Activated CD4-positive, alpha-beta T cell treated with anti-CD3 and anti-CD28 coated beads, Interleukin-2, amount 50 U/mL, for 48 hours (primary cell): ENCODE measurements at places on chromosomes 13 and 19.

DNA sequence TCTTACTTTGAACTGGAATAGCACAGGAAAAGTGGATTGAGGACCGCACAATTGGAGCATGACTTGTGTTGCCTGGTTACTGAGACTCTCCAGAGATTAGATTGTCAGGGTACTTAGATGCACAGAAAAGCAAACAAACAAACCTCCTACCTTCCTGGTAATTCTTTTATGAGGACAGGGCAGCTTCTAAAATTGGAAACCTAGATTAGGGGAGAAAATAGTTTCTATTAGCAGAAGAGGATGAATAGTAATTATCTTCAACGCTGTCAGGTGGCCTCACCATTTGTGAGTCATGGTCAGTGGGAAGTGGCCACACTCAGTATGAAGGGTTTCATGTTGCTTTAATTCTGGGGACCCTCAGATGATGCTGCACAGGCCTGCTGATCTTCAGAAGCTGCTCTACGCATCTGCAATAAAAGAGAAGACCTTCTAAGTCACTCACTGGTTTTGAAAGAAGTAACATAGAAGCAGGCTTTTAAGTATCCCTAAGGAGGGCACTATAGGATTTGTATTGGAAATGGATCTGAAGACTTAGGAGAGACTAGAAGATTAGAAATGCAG lies 106.8 kb downstream of the LACC1 start:
- DNase-seq: no peak

DNA sequence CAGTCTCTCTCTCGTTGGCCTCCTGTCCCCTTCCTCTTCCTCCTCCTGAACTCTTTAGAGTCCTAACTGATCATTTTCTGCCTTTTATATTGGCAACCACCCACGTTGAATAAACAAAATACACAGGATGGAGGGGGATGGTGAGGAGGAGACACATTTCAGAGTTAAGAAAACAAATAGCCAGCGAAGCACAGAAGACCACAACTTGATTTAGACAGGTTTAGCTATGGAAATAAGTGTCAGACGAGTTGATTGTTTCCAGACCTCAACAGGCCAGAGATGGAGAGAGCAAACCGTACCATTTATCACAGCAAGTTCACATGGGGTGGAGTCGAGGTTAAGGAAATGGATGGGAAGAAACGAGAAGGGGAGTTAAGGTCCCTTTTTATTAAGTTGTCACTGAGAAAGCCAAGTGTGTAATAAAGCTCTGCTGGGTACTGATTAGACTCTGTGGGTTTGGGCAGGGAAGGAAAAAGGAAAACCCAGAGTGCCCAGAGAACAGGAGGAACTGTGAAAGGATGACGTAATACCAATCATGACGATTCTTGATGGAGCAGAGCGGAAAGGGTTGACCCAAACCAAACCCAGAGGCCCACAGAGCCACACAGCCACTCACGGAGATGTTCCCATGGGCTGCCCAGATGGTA lies 11.1 kb upstream of the SERP2 start:
- no peak for DNase-seq

DNA sequence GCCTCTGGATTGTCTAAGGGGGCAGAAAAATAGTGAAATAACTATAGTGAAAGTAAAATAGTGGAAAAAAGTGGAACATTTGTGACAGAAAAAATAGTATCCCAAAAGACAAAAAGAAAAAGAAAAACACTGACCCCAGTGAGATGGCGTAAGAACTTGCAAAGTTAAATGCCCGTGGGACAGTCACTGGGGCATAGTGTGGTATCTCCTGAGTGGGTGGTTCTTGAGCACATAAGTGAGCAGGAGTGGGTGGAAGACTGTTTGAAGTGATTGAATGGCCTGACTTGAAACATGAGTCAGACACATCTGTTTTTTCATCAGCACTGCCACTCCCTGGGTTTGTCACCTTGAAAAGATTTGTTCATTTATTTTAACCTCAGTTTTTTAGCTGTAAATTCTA lies 2.5 kb downstream of the ZNF430 start:
- peak; percentile 43 for DNase-seq

- no peak for DNase-seq
Observed at GRCh38 chr13:101967781-101968180, 434.1 kb downstream of the FGF14 start.

DNA sequence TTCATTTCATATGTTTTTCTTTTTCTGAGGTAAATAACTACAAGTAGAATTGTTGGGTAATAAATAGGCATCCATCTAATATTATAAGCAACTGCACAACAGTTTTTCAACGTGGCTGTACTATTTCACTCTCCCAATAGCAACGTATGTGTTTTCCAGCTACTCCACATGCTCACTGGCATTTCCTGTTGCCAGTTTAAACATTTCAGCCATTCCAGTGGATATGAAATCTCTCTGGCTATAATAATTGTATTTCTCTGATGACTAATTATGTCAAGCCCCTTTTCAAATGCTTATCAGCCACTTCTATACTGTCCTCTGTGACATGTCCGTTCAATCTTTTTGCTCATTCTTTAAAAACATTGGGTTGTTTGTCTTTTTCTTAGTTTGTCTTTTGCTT lies 26.8 kb upstream of the ALOX5AP start:
- no peak for DNase-seq

GRCh38 chr13:40120288-40120687 lies 464.8 kb downstream of the COG6 start:
- DNase-seq: no peak

DNA sequence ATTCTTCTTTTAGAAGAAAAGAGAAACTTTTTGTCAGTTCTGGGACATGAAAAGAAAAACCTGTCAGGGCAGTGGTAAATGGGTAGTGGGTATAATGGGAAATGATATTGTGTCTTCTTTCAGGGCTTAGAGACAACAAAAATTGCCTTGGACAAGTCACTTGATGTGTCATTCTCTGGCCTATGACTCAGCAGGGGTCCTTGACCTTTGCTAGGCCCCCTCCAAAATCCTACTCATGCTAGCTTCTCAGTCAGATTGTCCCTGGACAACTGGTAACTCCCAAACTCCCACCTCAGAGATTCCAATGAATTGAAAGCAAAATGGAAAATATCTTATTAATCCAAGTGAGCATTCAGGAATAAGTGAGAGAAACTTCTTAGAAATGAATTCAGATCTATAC lies 258.8 kb upstream of the SPRY2 start:
- DNase-seq: no peak

DNA sequence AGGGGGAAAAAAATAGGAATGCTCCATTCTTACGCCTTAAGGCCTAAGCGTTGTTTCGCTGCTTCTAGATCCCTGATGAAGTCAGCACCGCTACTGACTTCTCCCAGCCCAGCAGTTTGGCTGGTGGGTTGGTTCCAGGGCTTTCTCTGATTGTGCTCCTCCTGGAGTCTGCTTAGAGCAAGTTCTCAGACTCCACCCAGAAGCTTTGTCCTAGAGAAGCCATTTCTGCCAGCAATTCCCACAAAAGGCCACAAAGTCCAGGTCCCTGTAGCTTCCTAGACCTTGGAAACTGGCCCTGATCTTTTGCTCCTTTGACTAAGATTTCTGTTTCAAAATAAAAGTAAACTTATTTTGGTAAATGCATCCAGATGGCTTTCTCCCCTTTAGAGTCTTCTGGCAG lies 65.4 kb downstream of the KCTD12 start:
- DNase-seq: no peak

DNA sequence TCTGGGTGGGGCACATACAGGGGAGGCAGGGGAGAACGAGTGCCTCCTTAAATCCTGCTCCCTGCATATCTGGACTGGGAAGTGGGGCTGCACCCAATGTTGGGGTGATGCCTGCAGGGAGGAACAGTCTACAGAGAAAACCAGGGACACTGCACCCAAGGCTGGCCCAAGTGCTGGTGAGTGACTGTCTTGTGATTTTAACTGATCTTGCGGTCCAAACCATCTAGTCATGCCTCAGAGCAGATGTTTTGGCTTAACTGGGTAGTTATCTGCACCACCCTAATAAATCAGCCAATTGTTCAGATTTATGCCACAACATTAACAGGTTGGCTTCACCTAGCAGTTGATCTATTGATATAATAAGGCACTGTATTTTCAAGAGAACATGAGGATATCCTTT lies 219.2 kb upstream of the IRS2 start:
- DNase-seq: no peak

- no peak for DNase-seq
Observed at GRCh38 chr13:23544668-23545067, 25.5 kb upstream of the TNFRSF19 start.

GRCh38 chr19:11560404-11561051 lies 1.5 kb upstream of the ELOF1 start:
- peak; percentile 63 for DNase-seq

- peak; percentile 25 for DNase-seq
Observed at GRCh38 chr19:18046059-18046718, 38.2 kb downstream of the ARRDC2 start.

DNA sequence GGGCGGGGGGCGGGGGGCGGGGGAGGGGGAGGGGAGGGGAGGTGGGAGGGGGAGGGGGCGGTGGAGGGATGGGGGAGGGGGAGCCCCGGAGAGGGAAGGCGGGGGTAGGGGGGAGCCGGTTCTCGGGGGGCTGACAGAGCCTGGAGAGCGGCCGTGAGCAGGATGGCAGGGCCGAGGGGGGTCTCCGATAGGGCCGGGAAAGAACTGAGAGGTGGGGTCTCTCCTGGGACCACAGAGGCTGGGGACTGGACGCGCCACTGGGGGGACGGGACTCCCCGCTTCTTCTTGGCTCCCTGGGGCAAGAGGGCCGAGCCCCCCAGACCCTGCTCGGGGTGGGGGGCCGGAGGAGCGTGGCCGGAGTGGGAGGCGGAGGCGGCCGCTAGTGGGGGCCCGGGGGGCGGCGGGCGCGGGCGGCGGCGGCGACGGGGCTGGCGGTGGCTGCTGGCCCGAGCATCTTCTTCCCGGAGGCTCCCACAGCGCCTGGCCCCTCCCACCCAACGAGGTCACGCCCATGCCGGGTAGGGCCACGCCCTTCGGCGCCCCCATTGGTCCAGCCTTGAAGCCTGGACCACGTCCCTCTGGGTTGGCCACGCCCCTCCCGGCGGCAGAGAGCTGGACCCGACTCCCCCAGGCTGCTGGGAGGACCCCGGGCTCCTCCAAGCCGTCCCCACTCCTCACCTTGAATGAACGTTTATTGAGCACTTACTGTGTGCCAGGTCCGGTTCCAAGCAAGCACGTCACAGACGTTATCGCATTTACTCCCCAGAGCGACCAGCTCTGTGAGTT lies at the start of gene NOVA2:
NOVA2 (minus strand) TSS at position 313 of the 786 bp plus-strand sequence. CDS start 514 bp downstream, outside the sequence.
- DNase-seq: peak; percentile 67

DNA sequence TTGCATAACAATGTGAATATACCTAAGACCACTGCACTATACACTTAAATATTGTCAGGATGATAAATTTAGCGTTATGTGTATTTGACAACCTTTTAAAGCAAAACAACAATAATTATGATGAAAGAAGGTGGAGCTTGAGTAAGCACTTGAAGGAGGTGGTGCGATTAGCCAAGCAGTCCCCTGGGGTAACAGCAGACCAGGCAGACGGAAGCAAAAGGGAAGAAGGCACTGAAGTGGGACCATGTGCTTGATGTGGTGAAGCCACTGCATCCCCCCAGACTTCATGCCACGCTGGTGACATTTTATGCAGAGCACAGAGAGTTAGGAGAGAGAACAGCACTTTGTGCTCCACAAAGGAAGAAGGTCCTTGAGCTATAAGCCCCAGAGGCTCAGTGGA lies 58.3 kb upstream of the ZNF507 start:
- no peak for DNase-seq

DNA sequence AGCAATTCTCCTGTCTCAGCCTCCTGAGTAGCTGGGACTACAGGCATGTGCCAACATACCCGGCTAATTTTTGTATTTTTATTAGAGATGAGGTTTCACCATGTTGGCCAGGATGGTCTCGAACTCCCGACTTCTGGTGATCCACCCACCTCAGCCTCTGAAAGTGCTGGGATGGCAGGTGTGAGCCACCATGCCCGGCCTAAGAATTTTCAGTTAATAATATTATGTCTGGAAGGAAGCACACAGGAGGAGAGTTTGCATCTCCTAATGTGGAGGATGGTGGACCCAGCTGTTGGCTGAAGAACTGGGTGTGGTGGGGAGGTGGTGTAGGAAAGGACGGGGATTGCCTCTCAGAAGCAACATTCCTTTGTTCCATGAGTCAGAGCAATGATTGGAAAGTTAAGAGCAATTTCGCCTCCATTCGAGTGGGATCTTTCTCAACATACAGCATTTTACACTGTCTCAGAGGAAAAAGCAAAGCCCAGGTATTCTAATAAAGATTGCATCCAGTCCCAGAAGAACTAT lies 11.9 kb downstream of the PDCD2L start:
- DNase-seq: no peak

DNA sequence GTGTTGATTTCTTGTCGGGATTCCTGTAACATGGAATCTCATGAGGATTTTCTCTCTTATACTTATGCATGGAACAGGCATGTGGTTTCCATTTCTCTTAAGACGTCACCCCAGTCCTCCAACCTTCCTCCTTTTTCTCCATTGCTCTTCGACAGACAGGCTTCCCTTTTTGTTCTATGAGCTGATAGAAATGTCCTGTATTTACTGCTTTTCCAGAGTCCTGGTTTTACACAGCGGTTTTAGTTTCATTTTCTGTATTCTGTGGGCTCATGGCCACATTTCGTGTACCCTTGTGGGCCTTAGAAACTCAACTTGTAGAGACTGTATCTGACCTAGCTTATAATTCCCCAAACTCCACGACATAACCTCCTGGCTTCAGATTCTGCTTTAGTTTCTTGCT lies 113.1 kb downstream of the PAN3 start:
- DNase-seq: no peak

GRCh38 chr13:28110414-28110813 lies 10.0 kb upstream of the FLT3 start:
- DNase-seq: no peak

DNA sequence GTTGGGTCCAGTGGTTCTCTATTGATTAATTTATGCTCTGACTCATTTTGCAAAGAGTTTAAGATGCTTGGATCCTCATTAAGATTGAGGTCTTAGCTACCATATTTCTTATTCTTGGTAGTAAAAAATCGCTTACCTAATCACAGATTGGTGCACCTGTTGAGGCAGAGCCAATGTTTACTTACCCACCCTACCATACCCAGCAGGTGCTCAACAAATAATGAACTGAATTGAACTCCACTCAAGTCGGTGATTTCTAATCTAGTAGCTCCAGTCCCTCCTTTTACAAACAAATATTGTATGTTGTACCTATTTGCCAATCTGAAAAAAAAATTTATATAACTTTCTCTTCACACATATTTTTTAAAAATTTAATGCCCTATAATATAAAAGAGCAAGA lies 361.0 kb downstream of the FGF14 start:
- no peak for DNase-seq

GRCh38 chr13:108225440-108225839 lies 7.2 kb downstream of the ABHD13 start:
- no peak for DNase-seq

- no peak for DNase-seq
Observed at GRCh38 chr13:81116461-81117282, 775.7 kb upstream of the SPRY2 start.

GRCh38 chr13:109611912-109612691 lies 174.3 kb downstream of the IRS2 start:
- no peak for DNase-seq

- no peak for DNase-seq
Observed at GRCh38 chr19:48836089-48837017, at the start of gene HSD17B14. Gene HSD17B14 (minus strand): TSS chr19:48836491. CDS start chr19:48836411, 80 bp downstream.
